Umbilical cord (tissue), 2 donors: ENCODE measurements at places on chromosomes 7 and 10.

- peak; percentile 65 for DNase-seq
Observed at GRCh38 chr10:71534568-71535194, 138.0 kb downstream of the CDH23 start.

DNA sequence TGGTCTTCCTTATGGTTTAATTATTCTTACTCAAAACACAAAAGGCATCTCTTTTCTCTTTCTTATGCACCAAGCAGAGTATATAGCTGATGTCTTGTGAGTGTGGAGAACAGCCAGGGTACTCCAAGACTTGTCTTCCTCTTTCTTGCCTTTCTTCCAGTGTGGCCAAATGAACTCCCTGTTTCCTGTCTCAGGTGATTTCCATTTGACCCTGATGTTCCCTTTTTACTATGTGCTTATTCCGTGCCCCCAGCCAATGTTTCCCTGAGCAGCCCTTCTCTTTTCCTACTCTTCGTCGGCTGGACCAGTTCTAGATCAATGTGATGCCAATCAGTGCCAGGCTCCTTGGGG lies 12.6 kb downstream of the OR9A4 start:
- no peak for DNase-seq

DNA sequence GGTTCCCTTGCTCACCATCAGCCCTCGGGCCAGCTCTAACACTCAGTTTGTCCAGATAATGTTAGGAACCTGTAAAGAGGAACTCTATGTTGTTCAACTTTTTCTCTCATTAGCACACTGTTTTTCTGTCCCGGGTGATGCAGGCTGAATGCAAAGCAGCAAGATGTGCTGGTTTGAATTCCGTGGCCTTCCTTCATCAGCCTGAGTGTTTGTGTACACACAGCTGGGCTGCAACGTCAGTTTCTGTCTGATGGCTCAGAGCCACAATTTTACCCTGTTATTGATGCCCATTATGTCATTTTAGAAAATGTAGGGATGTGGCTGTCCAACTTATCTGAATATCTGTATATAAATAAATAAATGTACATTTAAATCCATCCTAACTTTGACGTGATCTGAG lies 152.0 kb downstream of the PLPP4 start:
- no peak for DNase-seq

DNA sequence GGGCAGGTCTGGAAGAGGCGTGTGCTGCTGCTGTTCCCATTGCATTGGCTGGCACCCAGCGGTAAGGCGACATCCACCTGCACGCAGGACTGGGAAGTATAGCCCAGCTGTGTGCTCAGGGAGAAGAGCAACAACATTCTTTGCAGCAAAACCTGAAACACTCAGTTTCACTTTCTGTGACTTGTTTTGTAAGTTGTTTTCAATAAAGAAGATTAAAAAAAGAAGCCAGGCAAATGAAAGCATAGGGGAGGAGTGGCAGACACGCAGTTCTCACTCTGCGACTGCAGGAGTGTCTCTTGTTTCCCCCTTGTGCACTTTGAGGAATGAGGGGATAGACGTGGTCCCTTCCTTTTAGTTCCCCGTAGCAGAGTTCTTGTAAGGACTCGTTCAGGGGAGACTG lies 5.8 kb downstream of the FBH1 start:
- DNase-seq, result no peak

DNA sequence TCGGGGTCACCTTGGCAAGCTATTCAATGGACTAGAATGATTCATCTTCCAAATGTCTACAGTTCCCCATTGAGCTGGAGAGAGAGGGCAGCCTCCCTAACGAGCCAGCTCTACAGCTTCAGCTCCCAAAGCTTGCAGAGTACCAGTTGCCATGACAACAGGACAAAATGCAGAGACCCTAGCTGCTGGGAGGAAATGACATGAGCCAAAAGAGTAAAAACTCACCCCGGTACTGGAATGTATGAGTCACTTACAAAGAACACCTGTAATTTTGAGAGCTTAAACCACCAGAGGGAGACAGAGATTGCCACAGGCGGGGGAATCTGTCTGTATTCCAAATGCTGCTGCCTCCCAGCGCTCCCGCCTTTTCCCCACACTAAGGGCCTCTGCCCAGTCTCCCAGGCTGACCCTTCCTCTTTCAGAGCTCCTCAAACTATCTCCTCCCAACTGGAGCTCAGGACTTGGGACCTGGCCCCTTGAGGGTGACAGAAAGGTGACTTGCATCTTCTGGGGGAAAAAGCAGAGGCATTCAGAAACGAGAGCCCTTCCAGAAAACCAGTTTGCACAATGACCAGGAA lies 95.5 kb downstream of the CUL2 start:
- DNase-seq, result peak; percentile 90

GRCh38 chr10:48478980-48479811 lies 125.7 kb downstream of the ARHGAP22 start:
- no peak for DNase-seq

DNA sequence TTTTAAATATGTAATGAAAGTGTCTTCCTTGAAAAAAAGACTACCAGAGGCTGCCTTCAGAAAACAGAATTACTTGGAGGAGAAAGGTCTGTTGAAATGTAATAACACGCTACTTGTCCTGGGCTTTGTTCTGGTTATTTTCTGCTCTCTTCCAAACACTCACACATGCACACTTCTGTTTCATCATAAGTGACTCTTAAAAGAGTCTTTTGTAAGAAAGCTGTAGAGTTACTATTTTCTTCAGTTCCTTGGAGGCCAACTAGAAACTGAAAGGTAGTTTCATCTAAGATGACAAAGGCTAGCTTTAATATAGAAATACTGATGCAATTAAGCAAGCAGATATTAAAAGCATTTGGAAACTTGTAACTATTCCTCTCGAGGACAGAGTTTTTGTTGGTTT lies 39.1 kb downstream of the TASOR2 start:
- no peak for DNase-seq

- no peak for DNase-seq
Observed at GRCh38 chr7:18393465-18394118, 102.0 kb upstream of the HDAC9 start.
